ENCODE measurements at places on chromosomes 11 and 22. TPM values are rescaled to one million over a fixed set of nuclear protein-coding genes. Genes with fewer than 3 reads are reported as not detected.

The PICALM gene
- 127 TPM for total RNA-seq

The UCP3 gene
- not detected for total RNA-seq

The MED19 gene
- total RNA-seq, result 14.1 TPM

The SORL1 gene
- total RNA-seq, result 45.0 TPM

The SERGEF gene
- total RNA-seq, result 24.1 TPM

The MMP1 gene
- 4.6 TPM for total RNA-seq

The MMP12 gene
- total RNA-seq, result not detected

The BCO2 gene
- 0.37 TPM for total RNA-seq

The SERHL2 gene
- 0.66 TPM for total RNA-seq

The MPEG1 gene
- total RNA-seq, result not detected

All from SK-MEL-5 (cell line).